ENCODE measurements at places on chromosomes 6 and 20.

DNA sequence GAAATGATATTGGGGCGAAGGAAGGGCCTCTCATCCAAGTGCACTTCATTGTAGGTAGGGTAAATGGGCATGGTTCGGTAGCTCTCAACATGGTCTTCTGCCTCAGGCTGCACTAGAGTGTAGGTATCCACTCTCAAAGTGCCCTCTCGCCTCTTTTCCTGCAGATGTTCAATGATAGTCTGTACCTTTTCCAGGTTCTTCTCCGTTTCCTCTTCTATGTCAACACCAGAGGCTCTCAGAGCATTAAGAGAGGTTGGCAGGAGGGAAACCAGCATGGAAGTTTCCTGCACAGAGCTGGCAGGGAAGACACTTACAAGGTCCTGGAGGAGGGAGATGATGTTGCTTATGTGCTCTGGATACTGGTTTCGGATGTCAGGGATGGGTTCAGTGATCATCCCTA lies 7.1 kb downstream of the ZNFX1 start:
- no peak for DNase-seq

DNA sequence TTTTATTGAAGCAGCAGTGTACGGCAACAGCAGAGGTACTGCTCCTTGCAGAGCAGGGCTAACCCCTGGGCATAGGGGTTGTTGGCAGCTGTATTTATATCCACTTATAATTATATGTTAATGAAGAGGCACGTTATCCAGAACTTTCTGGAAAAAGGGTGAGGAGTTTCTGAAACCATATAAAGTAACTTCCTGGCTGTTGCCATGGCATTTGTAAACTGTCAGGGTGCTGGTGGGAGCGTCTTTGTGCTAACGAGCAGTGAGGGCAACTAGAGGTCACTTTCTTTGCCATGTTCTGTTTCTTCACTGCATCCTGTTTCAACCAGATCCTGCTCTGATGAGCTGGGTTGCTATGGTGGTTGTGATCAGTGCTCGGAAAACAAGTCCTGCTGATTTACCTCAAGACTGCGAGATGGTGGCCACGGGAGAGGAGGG lies 11.1 kb upstream of the ARFGEF2 start:
- DNase-seq: no peak

DNA sequence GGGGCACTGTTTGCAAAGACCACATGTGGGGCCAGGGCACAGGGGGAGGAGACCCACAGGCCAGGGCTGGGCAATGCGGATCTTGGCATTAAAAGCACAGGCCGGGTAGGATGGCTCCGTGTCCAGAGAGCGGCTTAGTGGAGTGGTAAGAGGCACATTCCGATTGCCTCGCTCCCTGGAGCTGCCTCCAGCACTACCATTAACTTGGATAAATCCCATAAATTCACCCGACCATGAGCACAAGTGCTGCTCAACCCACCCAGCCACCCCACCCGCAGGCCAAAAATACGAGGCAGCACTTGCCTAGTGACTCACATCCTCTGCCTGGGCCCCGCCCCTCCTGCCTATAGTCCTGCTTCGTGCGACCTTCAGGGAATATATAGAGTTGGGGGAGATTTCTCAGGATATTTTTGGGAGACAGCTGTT lies 67.5 kb upstream of the QKI start:
- DNase-seq: no peak

DNA sequence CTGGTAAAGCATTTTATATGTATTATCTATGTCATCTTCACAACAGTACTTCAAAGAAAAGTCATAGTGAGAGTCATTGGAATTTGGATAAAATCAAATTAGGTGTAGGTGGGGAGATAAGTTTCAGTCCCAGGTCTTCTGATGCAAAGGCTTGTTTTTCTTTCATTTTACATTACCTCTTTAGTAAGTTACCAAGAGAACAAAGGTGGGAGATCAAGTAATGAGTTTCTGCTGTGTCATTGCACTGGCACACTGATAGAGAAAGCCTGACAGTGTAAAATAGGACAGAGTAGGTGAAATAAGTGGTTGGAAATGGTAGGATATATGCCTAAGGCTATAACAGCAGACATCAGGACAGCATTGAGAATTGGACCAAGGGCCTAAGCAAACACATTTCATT lies 250.4 kb downstream of the NKAIN2 start:
- DNase-seq: no peak

- no peak for DNase-seq
These were observed 256.5 kb downstream of the FARS2 start for GRCh38 chr6:5517796-5518195.

DNA sequence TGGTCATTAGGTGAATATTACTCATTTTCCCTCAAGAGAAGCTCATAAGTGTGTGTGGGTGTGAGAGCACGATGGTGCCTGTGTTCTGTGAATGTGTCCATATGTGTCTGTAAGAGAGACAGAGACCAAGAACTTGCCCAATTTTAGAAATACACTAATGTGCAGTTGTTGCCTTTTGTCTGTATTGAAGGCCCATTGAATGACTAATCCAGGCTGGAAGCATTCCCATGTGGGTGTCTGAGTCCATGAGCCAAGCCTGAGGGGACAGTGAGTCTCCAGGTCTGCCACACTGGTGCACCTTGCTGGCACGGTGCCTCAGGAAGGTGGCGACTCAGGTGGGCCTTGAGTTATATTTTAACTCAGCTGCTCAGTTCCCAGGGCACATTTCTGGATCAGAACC lies 25.5 kb upstream of the ASXL1 start:
- DNase-seq: no peak

DNA sequence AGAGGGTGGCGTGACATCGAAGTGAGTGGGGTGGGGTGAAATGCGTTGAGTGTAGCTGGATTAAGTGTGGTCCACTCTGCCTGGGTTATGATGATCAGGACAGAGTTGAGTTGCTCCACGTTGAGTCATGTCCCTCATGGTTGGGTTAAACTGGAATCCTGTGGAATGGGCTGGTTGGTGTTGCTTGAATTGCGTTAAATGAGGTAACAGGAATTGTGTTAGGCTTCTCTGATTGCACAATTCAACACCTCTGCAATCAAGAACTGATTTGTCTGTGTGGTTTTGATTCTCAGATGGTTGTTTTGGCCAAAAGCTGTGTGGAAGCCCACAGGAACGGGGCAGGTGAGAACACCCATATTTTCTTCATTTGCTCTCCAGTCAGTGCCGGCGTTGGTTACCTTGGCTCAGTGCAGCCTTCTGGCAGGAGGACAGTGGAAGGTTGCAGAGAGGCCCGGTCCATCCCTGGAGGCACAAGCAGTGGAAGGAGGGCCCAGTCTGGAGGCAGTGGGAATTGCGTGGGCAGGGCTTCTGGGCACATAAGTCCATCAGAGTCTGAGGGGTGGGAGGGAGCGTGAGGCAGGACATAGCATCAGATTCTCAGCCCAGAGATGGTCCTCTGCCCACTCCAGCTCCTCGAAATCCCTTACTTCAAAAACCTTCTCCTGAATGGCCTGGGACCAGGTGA lies 11.6 kb downstream of the NOTCH4 start:
- no peak for DNase-seq

DNA sequence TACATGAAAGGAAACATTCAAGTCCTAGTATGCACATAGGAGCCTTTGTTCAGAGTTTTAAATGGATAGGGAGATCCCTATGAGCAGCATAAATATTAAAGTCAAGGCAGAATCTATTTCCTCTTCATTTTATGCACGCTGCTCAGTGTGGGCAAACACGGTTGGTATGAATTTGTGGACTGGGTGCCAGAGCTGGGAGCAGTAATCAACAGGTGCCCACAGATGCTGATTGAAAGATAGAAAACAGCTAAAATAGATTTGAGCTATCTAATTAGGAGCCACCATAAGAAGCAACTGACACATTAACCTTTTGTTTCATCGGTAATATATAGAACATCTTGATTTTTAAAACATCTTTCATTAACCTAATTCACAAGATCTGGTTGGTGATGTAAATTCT lies 175.5 kb downstream of the EYS start:
- DNase-seq: no peak

DNA sequence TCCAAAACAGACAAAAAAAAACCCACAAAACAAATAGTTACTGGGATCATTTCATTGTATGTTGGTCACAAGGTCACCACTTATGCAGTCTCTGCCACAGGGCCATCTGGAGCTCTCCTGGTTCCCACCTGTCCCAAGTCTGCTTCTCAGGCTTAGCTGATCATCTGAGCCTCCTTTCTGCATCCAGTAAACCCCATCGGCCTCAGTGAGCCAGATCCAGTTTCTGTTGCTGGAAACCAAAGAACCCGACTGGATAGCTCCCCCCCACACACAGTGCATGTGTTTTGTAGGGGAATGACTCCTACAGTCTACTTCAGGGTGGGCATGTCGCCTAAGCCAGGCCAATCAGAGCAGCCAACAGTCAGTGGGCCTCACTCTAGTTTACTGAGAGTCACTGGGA lies 233.3 kb downstream of the PREX1 start:
- no peak for DNase-seq

GRCh38 chr20:889932-890463 lies 26.1 kb downstream of the ANGPT4 start:
- no peak for DNase-seq

DNA sequence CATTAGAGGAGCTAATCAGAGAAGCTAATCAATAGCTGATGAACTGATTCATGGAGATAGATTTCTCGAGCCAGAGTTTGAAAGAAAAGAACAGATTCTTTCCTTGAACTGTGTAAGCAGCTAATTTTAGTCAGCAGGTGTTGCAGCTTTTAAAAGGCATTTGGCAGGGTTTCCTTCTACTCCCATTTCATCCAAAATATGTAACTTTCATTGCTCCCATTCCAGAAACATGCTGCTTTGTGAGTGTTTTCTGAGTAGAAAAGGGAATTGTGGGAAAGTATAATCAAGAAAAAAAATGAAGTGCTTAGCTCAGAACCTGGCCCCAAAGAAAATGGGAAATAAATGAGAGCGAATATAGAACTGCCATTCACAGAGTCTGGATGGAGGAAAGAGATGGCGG lies 20.8 kb downstream of the SLC35F1 start:
- DNase-seq: no peak

DNA sequence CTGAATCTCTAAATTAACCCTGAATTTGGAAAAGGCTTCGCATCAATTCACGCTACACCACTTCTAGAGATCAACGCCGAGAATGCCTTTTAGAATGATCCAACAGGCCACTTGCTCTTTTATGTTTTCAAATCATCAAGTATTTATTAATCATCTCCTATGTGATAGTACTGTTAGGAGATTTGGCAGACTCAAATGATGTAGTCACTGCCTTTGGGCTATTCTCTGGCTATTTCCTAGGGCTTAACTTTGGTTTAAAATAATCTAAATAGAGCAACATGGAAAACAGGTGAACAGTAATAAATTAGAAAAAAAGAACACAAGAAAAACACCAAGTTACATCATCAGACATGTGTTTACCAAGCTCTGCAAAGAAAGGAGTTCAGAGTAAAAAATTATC lies 140.3 kb downstream of the TENT5A start:
- DNase-seq: no peak

GRCh38 chr6:168834042-168834587 lies 393.1 kb downstream of the SMOC2 start:
- no peak for DNase-seq

DNA sequence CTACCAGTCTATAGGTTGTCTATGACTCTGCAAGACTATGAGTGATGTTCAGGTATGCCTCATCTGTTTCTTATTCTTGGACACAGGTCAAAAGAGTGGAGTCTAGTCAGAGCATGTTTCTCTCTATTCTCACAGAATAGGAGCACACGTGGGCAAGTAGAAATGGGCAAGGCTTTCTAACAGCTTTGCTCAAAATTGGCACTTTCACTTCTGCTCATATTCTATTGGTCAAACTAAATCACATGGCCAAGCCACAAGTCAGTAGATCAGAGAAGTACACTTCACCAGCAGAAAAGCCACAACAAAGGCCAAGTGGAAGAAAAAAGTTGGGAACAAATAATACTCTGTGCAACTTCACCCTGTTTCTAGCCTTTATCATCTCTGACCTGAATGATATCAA lies 354.5 kb upstream of the SYNCRIP start:
- DNase-seq: no peak

DNA sequence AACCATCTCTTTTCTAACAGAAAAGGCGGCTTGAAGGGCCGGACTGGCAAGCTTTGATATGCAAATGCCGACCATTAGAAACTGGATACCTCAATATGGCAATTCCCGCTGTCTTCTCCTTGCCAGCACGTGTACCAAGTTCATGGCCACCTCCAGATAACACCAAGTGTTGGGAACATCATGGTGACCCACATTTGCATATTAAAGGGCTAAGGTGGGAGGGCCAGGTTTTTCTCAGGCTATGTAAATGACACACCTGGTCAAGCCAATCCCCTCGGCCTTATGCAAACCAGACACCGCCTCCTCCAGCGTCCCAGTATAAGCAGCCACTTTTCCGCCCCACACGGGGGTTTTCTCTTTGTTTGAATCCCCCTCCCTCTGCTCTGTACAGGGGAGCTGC lies 110.7 kb downstream of the DACT2 start:
- no peak for DNase-seq

DNA sequence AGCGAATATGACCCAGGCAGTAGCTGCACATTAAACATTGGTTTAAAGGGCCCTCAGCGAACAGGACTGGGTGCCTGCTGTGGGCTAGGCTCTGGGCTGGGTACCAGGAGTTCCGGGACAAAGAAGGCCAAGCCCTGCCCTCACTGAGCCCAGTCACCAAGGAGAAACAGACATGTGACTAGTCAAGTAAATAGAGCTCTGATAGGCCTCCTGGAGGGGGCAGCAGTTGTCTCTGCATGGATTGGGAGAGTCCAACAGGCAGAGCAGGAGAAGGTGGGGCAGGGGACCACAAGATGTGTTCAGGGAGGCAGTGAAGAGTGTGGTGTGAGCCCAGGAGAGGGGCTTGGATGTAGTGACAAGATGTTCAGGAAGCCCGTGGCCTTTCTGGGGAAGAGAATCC lies 3.1 kb downstream of the HM13 start:
- DNase-seq: peak; percentile 68

DNA sequence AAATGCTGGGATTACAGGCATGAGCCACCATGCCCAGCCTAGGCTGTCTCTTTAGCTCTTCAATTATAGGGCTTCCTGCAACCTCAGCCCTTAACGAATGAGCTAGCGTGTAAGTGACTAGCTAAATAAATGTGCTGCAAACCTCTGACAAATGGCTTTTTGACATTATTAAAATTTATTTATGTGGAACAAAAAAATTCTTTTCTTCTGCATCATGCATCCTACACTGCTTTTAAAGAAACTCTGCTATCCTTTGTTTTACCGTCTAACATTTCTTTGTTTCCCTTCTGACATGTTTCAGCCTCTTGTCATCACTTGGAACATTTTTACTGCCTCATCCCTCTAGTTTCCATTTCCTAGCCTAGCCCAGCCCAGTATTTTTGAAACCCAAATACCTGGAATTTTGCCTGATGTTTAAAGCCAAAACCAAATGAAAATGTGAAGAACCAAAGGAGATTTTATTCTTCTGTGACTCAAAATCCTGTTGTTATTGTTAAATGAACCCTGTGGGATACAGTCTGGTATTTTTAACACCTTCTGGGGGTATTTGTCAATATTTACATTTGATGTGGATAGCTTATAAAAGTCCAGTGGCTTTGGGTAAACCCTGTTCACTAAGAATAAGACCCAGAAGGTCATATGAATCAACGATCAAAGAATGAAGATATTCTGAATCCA lies 9.5 kb downstream of the NT5E start:
- DNase-seq: no peak

- no peak for DNase-seq
These were observed 41.7 kb upstream of the NKX2-2 start for GRCh38 chr20:21555470-21556120.

Measured in colonic mucosa (tissue), 4 donors.